ENCODE measurements at places on chromosomes 12 and 14.

- no peak for DNase-seq
These were observed 6.6 kb upstream of the PPM1A start for GRCh38 chr14:60242429-60242828.

DNA sequence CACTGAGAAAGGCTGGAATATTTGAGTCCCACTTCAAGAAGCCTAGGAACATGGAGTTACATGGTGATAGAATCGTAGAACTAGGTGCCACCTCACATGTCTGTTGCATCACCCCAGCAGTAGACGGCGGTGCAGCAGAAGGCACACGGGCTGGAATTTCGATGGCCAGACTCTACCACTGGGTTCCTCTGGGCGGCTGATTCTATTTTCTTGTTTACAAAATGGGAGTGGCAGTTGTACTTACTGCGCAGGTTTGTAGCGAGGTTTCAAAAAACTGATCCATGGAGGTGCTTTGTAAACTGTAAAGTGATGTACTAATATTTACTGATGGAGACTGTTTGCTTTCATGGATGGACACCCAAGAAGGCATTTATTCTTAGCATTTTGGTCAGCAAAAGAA lies 45.7 kb downstream of the WDR20 start:
- peak; percentile 54 for DNase-seq

DNA sequence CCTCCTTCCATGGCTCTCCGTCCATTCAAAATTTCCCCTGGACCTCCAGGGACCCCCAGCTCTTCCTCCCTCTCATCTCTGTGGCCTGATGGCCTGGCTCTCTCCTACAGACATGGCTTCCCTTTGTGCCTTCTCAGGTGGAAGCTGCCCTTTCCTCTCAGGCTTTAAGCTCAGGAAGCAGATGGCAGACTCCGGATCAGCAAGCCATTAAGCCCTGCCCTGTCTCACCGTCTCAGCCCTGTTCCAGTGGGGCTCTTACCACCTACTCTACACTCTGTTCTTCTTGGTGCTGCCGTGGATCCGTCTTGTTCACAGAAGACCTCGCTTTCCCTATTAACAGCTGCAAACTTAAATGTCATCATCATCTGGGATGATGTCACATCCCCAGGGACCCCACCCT lies 33.1 kb downstream of the NPC2 start:
- DNase-seq = no peak

GRCh38 chr12:3218228-3219171 lies 141.3 kb downstream of the TSPAN9 start:
- DNase-seq = peak; percentile 58

- no peak for DNase-seq
These were observed 91.8 kb upstream of the PWP1 start for GRCh38 chr12:107593713-107594381.

- no peak for DNase-seq
These were observed 116.6 kb downstream of the NAV3 start for GRCh38 chr12:77947330-77947729.

- DNase-seq = no peak
These were observed 13.5 kb upstream of the ACTR6 start for GRCh38 chr12:100187068-100187467.

DNA sequence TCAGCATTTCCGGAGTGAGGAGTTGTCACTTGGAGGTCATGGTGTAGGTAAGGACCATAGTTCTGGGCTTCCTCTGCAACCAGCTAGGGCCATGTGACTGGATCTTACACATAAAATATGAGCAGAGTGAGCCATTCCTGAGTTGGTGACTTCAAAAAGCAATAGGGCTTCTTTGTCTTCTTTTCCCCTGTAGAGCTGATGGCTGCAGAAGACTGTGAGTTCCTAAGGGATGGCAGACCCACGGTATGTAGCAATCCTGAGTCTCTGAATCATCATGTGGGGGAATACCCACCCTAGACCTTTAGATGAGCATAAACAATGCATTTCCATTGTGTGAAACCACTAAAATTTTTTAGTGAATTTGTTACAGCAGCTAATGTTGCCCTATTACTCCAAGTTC lies 151.1 kb upstream of the TBX3 start:
- no peak for DNase-seq

DNA sequence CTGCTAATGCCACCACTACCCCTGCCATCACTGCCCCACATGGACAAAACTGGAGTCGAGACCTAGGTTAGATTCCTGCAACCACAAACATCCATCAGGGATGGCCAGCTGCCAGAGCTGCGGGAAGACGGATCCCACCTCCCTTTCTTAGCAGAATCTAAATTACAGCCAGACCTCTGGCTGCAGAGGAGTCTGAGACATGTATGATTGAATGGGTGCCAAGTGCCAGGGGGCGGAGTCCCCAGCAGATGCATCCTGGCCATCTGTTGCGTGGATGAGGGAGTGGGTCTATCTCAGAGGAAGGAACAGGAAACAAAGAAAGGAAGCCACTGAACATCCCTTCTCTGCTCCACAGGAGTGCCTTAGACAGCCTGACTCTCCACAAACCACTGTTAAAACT lies 7.1 kb upstream of the OAS2 start:
- DNase-seq = no peak

- DNase-seq = no peak
These were observed 30.6 kb upstream of the PPFIBP1 start for GRCh38 chr12:27493260-27493940.

DNA sequence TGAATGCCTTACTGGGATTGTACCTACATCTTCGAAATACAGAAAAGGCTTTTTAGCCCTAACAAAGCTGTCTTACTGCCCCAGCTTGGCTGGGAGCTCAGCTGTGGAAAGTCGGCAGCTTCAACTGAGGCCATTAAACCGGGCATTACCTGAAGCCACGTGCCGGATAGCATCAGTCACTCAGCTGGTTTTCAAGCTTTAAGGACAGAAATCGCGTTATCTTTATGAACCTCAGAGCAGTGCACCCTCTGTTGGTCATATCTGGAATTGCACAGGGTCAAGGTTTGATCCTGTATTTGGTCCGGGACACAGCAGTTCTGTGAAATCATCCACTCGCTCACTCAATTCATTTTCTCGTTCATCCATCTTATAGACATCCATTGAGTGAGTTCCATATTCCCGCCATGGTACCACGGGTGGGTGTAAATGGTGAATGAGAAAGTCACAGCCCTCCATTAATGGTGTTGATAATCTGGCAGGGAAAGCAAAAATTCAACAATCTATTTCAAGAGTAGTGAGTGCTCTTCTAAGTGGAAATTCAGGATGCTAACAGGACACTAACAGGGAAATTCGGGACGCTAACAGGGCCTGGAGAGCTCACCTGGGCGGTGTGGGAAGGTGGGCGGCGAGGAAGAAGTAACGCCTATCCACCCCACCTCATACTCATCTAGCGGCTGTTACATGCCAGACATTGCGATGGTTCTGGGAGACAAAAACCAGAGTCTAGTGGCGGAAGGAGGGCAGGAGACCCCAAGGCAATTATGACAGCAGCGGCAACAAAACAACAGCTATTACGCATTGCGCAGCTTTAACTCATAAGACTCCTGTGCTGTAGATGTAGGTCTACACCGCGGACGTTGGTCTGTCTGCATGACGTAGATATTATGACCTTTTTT lies 60.6 kb upstream of the TCL1A start:
- peak; percentile 1 for DNase-seq

DNA sequence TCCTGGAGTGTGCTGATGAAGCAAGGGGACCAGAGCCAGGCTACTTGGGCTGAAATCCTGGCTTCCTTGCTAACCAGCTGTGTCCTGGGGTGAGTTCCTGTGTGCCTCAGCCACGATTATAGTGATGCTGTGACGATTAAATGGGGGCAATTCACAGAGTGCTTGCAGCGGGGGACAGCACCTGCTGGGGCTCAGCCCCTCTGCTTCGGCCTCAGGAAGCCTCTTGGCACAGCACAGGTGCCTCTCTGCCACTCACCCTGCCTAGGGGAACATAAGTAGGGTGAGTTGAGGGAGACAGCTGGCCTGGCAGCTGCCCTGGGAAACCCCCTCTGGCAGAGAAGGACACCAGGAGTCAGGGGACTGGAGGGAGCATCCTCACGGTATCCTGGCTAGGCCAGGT lies 9.4 kb downstream of the KRT80 start:
- DNase-seq = no peak

DNA sequence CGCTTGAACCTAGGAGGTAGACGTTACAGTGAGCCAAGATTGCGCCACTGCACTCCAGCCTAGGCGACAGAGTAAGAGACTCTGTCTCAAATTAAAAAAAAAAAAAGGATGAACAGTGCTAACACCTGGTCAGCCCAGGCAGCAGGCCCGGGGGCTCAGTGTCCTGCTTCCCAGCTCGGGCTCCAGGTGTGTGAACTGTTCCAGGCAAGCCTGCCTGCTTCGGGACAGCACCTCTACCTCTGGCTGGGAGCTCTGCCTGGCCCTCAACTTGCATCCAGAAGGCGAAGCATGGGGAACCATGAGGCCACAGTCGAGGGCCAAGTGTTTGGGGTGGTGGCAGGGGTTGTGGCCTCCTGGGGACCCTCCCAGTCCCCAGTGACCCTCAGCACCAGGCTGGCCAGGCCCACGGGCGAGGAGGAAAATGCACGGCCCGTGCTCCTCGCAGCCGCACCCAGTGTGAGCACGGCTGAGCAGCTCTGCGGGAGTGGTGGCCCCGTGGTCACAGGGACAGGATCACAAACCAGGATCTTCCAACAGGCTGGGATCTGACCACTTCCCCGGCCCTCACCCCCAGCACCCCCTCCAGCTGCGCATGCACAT lies 15.5 kb downstream of the CDCA4 start:
- no peak for DNase-seq

DNA sequence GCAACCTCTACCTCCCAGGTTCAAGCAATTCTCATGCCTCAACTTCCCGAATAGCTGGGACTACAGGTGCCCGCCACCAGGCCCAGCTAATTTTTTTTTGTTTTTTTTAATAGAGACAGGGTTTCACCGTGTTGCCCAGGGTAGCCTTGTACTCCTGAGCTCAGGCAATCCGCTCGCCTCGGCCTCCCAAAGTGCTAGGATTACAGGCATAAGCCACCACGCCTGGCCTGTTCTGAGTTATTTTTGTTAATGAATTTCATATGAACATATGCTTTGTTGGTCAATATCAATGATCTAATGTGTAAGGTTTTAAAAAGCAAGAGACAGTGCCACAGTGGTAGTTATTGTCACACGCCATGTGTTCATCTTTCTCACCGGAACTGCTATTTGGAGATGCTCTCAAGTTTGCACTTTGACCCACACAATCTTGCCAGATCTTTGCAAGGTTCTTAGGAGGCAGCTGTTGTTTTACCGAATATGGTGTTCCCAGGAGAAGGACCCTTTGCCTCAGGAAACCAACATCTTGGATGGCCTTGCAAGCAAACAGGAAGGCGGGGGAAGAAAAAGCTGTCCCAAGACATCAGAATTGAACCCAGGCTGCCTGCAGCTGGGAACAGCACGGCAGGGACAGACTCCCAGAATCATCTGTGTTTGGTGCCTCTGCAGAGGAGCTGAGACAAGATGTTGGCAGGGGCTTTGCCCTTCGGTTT lies 30.0 kb downstream of the GALNT16 start:
- DNase-seq = no peak

DNA sequence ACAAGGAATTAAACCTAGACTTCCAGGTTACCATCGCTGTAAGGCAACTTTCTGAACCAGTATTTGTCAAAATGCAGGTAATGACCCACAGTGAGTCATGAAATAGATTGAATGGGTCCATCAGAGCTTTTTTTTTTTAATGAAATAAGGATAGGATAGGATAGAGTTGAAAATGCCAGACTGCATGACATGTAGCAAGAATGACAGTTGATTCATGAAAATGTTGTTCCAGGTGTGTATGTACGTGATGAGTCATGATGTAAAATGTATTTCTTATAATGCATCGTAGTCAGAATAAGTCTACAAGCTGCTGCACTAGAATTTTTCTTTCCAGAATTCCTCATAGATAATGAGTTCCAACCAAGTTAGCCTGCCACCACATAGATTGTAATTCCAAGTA lies 184.4 kb upstream of the BCL2L14 start:
- DNase-seq = peak; percentile 72

- no peak for DNase-seq
These were observed 87.4 kb downstream of the CPNE8 start for GRCh38 chr12:38817942-38818341.

DNA sequence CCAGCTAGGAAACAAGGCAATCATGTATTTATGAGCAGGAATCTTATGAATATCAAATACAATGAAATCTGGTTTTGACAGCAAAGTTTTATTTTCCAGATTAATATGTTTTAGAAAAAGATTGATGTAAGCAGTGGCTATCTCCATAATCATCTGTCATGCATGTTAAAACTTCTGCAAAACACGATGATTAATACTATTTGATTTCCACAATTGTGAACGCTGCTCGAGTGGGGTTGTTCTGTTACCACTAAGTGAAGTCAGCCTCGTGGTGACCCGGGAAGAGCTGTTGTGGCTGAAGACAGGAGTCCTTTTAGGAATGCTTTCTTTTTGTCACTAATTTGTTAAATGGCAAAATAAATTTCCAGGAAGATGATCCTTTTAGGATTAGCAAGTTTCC lies 9.4 kb downstream of the CFAP251 start:
- no peak for DNase-seq

GRCh38 chr14:76304536-76305267 lies 71.2 kb upstream of the ESRRB start:
- no peak for DNase-seq

GRCh38 chr12:57476162-57476992 lies 3.3 kb downstream of the ARHGAP9 start:
- DNase-seq = no peak

- DNase-seq = no peak
These were observed 20.3 kb downstream of the RTL1 start for GRCh38 chr14:100882991-100883788.

- DNase-seq = no peak
These were observed 11.0 kb downstream of the SERPINA9 start for GRCh38 chr14:94465042-94465441.

- no peak for DNase-seq
These were observed 211.6 kb upstream of the SFSWAP start for GRCh38 chr12:131499160-131499863.

- no peak for DNase-seq
These were observed 624.9 kb upstream of the TBX3 start for GRCh38 chr12:115308918-115309317.

GRCh38 chr14:106883218-106883692 lies 1356.9 kb downstream of the TMEM121 start:
- no peak for DNase-seq

- no peak for DNase-seq
These were observed 217.7 kb downstream of the SLC15A4 start for GRCh38 chr12:128606051-128606450.

DNA sequence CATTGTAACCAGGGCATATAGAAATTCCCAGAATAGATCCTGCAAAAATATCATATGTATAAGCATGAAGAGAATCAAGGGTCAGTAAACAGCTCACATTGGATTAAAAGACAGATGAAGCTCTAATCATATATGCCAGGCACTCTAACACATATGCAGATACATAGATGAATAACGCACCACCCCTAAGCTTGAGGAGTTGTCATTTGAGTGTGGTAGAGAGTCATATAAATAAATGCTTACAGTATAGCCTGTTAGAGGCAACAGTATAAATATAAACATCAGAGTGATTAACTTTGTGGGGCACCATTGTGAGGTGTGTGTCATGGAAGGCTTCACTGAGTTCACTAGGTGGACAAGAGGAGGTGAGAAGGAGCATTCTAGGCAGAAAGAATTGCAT lies 346.7 kb upstream of the PRICKLE1 start:
- DNase-seq = no peak

- DNase-seq = no peak
These were observed 155.5 kb upstream of the CCND2 start for GRCh38 chr12:4118017-4118510.

- no peak for DNase-seq
These were observed 28.2 kb downstream of the FERMT2 start for GRCh38 chr14:52922656-52923055.
